ENCODE measurements at places on chromosomes 3 and 15.

- DNase-seq, result no peak
Observed at GRCh38 chr3:14194865-14195264, 16.2 kb downstream of the LSM3 start.

DNA sequence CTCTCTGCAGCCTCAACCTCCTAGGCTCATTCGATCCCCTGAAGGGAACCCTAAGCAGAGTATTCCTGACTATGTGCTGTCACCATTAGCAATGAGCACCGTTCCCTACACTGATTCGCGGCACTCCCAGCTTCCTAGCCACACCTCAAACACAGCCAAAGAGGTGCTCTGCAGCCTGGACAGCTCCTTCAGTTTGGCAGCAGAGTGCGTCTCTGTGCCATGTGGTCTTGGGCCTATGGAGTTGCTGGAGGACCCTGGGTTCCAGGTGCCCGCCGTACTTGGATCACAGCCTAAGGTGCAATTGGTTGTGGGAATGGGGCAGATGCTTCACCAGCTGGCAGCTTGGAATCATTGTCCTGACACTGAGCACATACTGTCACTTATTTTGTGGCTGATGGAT lies 17.3 kb upstream of the IL12A start:
- no peak for DNase-seq

DNA sequence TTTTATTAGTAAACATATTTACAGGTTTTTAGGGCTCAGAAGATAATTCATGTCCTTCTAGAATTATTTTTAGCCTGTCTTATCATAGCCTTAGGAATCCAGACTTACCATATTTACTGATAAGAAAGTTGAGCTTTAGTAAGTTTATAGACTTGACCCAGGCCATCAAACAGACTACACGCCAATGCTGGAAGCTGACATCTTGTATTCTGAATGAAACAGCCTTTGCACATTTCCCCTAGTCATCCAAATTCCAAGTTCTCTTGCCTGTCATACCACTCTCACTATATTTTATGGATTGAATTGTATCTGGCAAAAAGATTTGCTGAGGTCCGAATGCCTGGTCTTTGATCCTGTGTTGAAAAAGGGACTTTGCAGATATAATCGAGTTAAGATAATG lies 58.6 kb downstream of the DRD3 start:
- DNase-seq, result no peak

DNA sequence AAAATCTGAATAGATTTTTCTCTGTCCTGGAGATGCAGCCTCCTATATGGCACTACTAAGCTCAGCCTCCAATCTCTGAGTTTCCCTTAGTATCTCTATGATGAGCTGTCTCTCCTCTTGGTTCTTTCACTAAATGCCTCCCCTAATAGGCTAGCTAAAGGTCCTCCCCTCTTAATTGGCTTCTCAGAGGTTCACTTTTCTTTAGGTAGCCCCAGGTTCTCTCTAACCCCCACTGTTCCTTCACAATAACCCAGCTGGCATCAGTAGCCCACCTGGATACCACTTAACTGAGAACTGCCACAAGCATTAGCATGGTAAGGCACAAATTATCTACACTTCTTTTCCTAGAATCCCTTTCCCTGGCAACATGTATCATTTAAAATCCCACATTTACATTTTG lies 523.2 kb downstream of the IGSF11 start:
- no peak for DNase-seq

GRCh38 chr3:187737368-187738070 lies 7.7 kb downstream of the BCL6 start:
- DNase-seq, result peak; percentile 85

GRCh38 chr15:79676621-79677020 lies 220.2 kb downstream of the MTHFS start:
- no peak for DNase-seq

DNA sequence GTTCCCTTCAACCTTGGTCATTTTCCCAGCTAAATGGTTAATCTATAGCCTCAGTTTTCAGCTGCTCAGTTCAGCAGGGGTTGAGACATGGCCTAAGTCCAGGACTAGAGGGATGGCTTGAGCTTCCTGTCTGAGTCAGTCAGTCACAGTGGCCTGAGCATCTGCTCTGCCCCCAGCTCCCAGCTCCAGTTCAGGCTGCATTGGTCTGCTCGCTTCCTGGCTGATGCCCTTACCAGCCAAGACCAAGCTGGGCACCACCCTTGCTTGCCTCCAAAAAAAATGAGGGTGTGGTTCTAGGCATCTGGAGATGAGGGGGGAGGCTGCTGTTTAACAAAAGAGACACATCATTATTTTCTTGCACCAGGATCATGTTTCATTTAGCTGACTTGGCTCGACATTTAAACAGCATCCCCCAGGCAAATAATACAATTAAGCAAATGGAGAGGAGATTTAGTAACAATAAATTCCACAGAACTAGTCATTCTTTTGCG lies 70.7 kb downstream of the WNT5A start:
- DNase-seq, result peak; percentile 66

DNA sequence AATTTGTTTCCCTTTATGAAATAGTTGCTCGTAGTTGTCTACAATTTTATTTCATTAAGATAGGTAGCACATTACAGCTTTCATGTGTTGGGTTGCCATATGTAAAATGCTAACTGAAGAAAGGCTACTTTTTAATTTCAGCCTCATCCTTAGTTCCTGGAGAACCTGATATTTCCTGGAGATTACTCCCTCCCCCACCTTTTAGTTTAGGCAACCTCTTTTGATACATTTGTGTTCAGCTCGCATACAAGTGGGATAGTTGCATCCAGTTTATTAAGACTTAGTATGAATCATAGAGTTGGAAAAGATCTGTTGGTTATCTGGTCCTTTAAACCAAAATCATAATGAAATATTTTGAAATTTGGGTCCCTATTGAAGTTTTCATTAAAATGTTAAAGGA lies 6.0 kb downstream of the SETD5 start:
- no peak for DNase-seq

- DNase-seq, result no peak
Observed at GRCh38 chr3:171193693-171194092, 167.2 kb upstream of the SLC2A2 start.

- peak; percentile 70 for DNase-seq
Observed at GRCh38 chr3:45688194-45688881, 858 bp upstream of the SACM1L start.

DNA sequence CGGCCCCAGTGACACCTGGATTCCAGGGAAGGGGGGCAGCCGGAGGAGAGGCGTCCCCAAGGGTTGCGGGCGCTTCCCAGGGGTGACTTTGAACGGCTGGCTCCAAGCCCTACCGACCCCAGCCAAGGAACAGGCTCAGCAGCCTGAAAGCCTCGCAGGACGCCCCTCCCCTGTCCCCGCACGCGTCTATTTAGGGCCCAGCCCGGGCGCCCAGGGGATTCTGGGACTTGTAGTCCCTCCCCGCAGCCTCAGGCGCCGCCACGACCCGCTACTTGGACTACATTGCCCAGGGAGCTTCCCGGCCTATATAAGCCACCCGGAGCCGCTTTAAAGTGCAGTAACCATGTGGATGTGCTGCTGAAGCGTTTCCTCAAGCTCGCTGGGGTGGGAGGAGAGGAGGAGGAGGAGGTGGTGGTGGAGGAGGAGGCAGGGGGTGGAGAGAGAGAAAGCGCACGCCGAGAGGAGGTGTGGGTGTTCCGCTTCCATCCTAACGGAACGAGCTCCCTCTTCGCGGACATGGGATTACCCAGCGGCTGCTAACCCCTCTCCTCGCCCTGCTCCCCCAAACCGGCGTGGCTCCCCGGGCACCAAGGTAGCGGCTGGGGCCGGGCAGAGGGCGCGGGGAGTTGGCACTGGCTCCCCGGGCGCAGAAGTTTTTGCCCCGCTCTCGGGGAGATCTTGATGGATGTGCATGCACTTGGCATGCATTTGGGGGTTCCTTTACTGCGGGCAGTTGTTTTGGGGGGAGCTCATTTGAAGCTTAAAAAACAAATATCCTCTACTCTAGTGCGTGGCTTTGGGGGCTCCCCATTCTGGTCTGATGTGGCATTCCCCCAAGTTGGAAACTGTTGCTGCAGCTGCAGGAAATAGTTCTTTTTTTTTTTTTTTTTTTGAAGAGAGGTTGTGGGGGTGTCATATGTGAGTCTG lies at the start of gene ITPR1:
Gene ITPR1, plus strand, starts transcription at position 335 of the 927 bp plus-strand sequence. CDS start 23,144 bp downstream, outside the sequence.
- peak; percentile 100 for DNase-seq

GRCh38 chr15:99409560-99409959 lies 156.2 kb upstream of the MEF2A start:
- no peak for DNase-seq

- DNase-seq, result no peak
Observed at GRCh38 chr3:24258260-24258659, 236.4 kb downstream of the THRB start.

DNA sequence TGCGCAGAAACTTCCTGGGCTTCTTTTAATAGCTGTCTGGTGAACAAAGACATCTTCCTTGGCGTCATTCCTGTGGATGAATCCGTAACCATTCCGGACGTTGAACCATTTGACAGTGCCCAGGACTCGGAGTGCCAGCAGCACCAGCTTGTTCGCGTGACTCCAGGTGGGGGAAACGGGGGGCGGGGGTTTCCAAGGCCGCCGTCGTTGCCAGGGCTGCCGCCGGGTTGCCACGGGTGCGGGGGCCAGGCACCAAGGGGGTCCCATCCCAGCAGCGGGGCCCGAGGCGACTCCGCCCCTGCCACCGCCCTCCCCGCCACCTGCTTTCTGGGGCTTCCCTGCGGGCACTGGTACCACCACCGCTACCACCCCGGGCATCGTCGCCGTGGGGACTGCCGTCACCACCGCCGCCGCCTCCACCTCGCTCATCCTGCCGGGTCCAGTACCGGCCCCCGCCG lies 22.8 kb downstream of the RGMA start:
- no peak for DNase-seq

DNA sequence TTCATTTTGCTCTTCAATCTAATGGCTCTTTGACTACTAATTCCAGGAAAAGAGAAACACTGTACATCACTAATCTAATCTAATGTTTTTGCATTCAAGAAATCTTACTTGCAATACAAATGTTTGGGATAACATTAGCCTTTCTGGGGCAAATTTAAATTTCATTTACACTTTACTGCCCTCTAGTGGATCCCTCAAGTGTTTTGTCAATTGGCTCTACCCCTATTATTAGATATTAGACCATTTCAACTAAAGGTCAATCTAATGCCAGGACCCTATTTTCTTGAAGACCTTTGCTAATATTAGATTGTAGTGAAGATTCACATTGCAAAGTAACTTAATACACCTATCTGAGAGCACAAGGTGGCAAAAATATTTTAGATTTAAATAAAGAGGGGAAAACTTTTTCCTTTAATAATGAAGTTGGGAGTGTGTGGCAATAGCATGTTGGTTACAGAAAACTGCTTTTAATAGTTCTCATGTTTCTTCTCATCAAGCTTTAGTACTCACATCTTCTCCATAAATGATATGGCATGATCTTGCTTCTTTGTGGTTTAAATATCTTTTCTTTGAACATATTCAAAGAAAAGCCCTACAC lies 5.0 kb downstream of the C2CD4A start:
- DNase-seq, result peak; percentile 53

DNA sequence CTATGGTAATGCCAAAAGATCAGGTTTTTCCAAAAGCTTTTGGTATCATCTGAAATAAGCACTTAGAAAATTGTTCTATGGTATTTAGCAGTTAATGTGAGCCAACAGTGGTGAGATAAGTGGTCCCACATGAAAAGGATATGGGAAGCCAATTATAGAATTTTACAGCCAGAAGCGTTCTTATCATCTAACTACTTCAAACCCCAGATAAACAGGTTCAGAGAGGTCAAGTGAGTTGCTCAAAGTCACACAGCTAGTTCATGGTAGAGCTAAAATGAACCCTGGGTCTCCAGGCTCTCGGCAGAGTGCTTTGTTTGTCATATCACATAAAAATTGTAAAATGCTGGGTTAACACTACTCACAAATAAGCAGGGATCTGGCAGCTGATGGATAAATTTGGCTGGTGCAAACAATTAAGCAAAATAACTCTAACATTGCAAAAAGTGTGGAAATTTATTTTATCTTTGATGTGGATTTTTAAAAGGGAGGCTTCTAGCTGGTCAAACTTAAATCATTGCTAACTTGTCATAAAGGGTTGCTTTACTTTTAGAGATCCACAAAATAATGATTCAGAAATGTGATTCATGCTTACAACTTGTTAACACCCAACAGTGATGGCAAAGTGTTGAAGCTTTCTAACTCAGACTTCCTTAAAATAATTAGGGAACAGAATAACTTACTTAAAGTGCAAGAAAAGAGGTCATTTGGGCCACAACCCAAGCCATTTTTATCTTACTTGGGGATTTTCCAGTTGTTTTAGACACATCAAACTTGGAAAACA lies 202.8 kb upstream of the TBC1D5 start:
- DNase-seq, result peak; percentile 2

GRCh38 chr15:69797051-69797595 lies 300.6 kb downstream of the TLE3 start:
- no peak for DNase-seq

DNA sequence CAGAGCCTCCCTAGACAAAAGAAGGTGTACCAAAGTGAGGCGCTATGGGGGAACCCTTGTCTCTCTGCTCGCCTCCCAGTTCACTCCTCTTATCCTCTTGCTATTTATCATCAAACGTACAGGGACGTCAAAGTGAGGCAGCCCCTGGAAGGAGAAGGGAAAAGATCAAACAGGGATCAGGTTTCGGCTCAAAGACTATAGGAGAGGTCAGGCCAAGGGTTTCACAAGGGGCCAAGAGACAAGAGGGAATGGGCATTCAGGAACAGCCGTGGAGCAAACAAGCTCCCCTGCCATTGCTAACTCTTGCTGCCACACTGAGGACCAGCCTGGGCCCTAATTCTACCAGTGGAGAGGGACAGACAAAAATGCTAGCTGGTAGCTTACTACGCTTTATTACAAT lies 168.7 kb downstream of the GREM1 start:
- DNase-seq, result no peak

DNA sequence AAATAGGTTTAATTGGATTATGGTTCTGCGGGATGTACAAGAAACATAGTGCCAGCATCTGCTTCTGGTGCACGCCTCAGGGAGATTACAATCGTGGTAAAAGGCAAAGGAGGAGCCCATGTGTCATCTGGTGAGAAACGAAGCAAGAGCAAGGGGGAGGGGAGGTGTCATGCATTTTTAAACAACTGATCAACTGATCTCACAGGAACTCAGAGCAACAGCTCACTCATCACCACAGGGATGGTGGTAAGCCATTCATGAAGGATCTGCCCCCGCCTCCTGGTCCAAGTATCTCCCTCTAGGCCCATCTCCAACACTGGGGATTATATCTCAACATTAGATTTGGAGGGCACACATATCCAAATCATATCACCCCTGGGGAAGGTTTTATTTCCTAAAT lies 42.1 kb upstream of the FGF7 start:
- no peak for DNase-seq

Measured in cardiac muscle cell (in vitro differentiated cells and primary cell).